ENCODE measurements at places on chromosomes 1 and 21.

DNA sequence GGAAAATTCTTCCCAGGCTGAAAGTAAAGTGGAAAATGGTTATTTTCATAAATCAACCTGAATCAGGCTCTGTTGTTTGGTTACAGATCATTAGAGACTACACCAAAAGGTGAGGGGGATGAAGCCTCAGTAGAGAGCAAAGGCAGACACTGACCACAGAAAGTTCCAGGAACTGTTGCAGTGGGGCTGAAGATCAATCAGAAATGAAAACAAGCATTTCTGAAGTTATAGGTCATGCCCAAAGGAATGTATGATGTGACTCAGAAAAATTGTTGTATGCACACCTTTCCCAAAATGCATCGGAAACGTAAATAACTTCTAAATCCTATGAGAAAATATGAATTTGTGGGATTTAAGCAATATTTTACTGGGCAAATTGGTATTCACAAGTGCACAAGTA, 63.3 kb downstream of the FYB2 start:
- H3K27ac ChIP-seq, result no peak overlapping the region
- no peaks in the 10 kb centered on the region for H3K36me3 ChIP-seq
- no peak overlapping the region for H3K4me3 ChIP-seq
- H3K27me3 ChIP-seq, result no peaks in the 10 kb centered on the region

GRCh38 chr1:36475910-36476604, 6.7 kb downstream of the CSF3R start:
- peak overlapping the region; percentile 29 for H3K27ac ChIP-seq
- no peaks in the 10 kb centered on the region for H3K27me3 ChIP-seq
- peaks cover 29% of the 10 kb centered on the region for H3K4me1 ChIP-seq
- DNase-seq, result no peak

DNA sequence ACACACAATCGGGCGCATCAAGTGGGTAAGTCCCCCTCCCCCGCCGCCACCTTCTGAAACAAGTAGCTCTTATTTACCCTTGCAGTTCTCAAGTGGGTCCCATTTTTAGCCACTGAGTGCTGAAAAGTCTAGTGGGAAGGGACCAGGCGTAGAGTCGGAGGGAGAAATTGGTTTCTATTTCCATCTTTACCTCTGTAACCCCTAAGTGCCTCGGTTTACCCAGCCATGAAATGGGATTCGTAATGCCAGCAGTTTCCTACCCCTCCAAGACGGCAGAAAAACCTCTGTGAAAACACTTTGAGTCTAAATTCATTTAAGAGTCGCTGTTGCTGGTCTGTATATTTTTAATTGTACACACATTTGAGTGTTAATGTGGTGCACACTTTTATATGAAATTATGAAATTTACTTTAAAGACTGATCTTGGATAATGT, 928 bp downstream of the TLCD4 start:
- H3K27ac ChIP-seq, result no peak overlapping the region
- H3K4me1 ChIP-seq, result peaks cover 10% of the 10 kb centered on the region
- H3K4me3 ChIP-seq, result no peak overlapping the region
- peaks cover 53% of the 10 kb centered on the region for H3K27me3 ChIP-seq
- DNase-seq, result no peak
- no peaks in the 10 kb centered on the region for H3K36me3 ChIP-seq

DNA sequence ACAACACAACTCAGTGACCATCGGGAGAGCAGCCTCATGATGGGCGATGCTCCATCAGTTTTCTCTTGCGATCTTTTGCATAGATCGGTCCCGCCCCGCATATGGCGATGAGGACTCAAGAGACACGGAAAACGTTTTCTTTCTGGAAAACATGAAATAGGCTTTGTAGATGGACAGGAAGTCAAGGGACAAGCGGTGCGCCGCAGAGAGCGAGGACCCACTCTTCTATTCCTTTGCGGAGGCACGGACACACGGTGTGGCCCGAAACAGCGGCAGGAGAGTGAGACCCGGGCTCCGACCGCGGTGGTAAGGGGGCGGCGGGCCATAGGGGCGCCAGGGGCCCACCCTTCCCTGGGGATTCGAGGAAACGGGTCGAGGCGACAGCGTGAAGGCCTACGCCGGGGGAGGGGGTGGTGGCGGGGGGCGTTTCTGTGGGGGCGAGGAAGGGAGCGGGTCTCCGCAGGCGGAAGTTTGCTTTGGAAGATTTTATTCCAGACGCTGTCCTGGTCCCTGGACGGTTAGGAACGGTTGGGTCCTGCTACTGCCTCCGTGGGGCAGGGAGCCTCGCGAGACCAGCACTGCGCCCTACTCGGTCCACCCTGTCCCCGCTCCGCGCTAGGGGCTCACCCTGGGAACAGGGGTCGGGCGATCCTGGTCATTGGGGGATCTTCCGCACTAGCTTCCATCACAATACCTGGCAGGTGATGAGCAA, 796 bp upstream of the TDRKH start:
- peak overlapping the region; percentile 47 for H3K27ac ChIP-seq
- H3K27me3 ChIP-seq, result no peaks in the 10 kb centered on the region
- peaks cover 21% of the 10 kb centered on the region for H3K4me1 ChIP-seq
- DNase-seq, result no peak

GRCh38 chr1:107883562-107883961, 81.4 kb downstream of the VAV3 start:
- H3K36me3 ChIP-seq, result no peaks in the 10 kb centered on the region
- no peak overlapping the region for H3K4me3 ChIP-seq
- no peak overlapping the region for H3K27ac ChIP-seq
- peaks cover 18% of the 10 kb centered on the region for H3K4me1 ChIP-seq

- no peaks in the 10 kb centered on the region for H3K4me1 ChIP-seq
- no peak overlapping the region for H3K27ac ChIP-seq
- H3K4me3 ChIP-seq, result no peak overlapping the region
- H3K27me3 ChIP-seq, result no peaks in the 10 kb centered on the region
- H3K36me3 ChIP-seq, result no peaks in the 10 kb centered on the region
- DNase-seq, result no peak
These were observed 228.3 kb downstream of the ST6GALNAC3 start for GRCh38 chr1:76302711-76303339.

GRCh38 chr21:31194510-31195293, 149.4 kb downstream of the TIAM1 start:
- DNase-seq, result no peak
- H3K27ac ChIP-seq, result no peak overlapping the region
- peaks cover 17% of the 10 kb centered on the region for H3K4me1 ChIP-seq
- H3K4me3 ChIP-seq, result no peak overlapping the region

GRCh38 chr21:16500271-16500670, 770.5 kb downstream of the USP25 start:
- H3K36me3 ChIP-seq, result no peaks in the 10 kb centered on the region
- no peaks in the 10 kb centered on the region for H3K27me3 ChIP-seq
- no peaks in the 10 kb centered on the region for H3K4me1 ChIP-seq
- H3K4me3 ChIP-seq, result no peak overlapping the region

DNA sequence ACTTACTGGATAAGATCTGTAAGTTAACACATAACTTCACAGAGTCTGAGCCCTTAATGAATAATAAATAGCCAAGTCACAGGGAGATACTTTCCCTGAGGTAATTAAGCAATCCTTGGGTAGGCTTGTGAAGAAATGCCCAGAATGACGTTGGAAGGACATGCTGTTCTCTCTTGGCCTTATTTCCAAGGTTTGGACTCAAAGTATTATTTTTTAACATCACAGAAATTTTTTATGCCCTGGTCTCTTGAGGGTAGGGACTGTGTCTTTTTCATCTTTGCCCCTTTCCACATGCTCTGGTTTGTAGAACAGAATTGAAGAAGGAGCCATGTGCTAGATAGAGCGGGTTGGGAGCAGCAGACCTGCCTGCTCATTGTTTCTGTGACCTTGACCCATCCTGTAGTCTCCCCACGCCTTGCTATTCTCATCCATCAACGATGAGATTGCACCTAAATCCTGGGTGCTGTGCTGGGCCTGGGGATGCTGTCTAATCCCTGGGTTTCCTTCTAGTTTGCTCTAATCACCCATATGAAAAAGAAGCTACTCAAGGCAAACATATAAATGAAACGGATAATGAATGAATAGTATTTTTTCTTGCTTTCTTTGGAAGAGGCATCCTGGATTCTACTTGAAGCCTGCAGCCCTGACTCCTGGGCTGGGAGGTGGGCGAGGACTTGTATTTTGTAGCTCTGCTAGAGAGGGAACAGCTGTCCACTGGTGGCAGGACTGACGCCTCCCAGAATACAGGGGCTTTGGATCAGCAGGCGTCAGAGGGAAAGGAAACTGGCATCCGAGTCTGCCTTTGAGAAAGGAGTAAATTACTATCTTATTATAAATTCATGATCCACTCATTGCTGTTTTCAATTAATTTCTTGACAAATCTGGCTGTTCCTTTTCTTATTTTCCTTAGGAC, 17.5 kb upstream of the LAMTOR5 start:
- DNase-seq, result peak; percentile 64
- H3K4me3 ChIP-seq, result no peak overlapping the region
- peaks cover 44% of the 10 kb centered on the region for H3K4me1 ChIP-seq
- H3K27me3 ChIP-seq, result no peaks in the 10 kb centered on the region

DNA sequence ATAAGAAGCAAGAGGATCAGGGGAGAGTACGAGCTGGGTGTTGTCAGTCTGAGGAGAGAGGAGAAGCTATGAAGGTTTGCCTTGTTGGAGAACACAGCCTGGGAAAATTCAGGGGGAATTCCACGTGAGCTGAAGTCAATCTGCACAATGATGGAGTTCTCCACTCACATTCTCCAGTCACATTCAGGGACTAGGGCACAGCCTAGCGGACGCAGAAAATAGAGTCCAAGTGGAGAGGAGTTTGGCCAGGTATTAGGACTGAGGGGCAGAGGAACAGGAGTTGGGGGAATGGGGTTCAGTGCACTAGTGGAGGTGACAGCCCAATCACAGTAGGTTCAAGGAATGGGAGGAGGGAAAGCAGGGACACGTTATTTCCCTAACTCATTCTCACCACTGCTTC, 124.0 kb downstream of the KCNH1 start:
- H3K27ac ChIP-seq, result no peak overlapping the region
- H3K4me3 ChIP-seq, result no peak overlapping the region
- no peaks in the 10 kb centered on the region for H3K36me3 ChIP-seq
- H3K27me3 ChIP-seq, result no peaks in the 10 kb centered on the region
- DNase-seq, result no peak

DNA sequence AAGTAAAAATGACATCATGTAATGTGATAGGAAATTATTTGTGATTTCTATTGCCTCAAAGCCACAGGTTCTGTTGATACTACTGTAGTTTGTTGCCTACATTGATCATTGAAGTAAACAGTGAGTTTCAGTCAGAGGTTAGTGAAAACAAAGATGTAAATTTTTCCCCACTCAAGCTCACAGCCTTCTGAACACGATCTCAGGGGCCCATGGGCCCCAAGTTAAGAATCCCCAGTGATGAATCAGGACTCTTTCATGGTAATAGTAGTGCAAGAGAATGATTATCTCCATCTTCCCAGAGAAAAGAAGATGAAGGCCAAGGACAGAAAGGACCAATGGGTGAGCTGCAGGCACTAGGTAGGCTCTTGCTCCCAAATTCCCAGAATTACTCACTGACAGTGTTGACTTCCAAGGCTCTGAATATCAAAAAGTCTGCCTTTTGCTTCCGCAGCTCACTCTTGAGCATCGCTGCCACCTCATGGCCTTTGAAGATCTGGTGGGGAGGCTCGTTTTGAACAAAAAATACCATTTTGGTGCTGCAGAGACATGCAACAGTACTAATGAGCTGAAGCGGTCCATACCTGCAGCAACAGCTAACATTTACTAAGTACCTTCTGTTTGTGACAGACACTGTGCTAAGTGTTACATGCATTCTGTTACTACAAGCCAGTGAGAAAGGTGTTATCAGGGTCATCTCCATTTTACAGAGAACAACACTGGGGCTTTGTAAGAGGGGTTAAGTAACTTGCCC, 113.3 kb downstream of the KIAA0319L start:
- peak overlapping the region; percentile 73 for H3K4me3 ChIP-seq
- H3K36me3 ChIP-seq, result peaks cover 36% of the 10 kb centered on the region

GRCh38 chr21:17693801-17694200, 81.1 kb upstream of the BTG3 start:
- H3K36me3 ChIP-seq, result no peaks in the 10 kb centered on the region
- H3K4me1 ChIP-seq, result peaks cover 6% of the 10 kb centered on the region
- no peak overlapping the region for H3K27ac ChIP-seq

DNA sequence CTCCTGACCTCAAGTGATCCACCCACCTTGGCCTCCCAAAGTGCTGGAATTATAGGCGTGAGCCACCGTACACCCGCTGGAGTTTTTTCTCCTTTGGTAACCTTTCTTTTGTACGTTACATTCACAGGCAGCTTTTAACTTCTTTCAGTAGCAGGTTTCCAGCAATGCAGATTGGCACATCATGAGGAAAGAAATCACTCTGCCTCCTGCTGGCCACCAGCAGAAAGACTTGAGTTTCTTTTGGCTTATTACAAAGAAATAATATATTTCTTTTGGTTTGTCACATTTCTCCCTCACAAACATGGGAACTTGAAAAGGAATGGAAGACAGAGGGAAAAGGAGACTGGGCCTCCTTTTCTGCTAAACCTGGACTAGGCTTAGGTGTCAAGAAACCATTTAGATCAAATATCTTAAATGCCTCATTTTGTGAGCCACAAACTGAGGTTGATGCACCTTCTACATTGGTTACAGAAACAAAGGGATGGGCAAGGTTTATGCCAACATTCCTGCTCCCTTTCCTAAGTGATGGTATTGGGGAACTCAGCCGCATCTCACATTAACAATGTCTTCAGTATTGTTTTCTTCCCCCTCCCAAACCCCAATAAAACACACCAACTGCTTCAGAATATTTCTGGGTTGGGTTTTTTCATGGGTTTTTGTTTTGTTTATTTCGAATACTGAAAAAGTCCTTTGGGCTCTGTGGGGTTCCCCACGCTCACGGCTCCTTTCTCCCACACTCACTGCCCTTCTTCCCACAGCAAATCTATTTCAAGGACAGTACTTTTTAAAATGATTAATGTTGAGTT, 7.7 kb downstream of the ENSA start:
- peaks cover 38% of the 10 kb centered on the region for H3K36me3 ChIP-seq
- peak overlapping the region; percentile 23 for H3K27ac ChIP-seq
- no peak overlapping the region for H3K4me3 ChIP-seq
- peaks cover 25% of the 10 kb centered on the region for H3K4me1 ChIP-seq

DNA sequence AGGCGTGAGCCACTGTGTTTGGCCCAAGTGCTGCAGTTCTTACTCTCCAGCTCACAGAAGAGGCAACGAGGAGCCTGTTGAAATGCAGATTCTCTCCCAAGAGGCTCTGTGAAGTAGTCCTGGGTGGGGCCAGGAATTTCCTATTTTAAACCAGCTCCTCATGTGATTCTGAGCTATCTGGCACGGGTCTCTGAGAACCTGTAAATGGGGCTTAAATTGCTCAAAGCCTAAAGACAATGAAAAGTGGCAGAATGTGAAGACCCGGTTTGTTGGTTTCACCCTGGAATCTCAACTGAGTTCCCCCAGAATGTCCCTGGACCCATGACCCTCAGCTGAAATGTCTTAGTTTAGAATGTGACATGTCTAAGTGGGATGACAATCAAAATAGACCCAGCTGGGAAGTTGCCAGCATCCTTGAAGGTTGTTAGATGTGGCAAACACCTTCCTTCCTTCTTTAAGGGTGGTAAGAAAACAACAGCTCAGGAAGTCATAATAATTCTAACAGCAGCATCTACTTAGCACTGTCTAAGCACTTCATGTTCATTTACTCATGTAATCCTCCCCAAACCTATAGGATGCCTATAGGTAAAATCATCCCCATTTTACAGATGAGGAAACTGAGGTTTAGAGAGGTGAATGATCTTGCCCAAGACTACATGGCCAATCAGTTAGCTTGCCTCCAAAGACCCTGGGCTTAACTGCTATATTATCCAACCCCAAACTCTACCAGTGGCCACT, 20.9 kb upstream of the ATP5PO start:
- peaks cover 46% of the 10 kb centered on the region for H3K4me1 ChIP-seq
- H3K27me3 ChIP-seq, result no peaks in the 10 kb centered on the region
- H3K36me3 ChIP-seq, result no peaks in the 10 kb centered on the region
- no peak overlapping the region for H3K4me3 ChIP-seq
- no peak overlapping the region for H3K27ac ChIP-seq
- DNase-seq, result no peak

GRCh38 chr1:75330624-75331023, 196.4 kb downstream of the LHX8 start:
- H3K4me1 ChIP-seq, result no peaks in the 10 kb centered on the region
- H3K4me3 ChIP-seq, result no peak overlapping the region
- no peaks in the 10 kb centered on the region for H3K27me3 ChIP-seq
- no peak overlapping the region for H3K27ac ChIP-seq
- no peaks in the 10 kb centered on the region for H3K36me3 ChIP-seq
